ENCODE measurements at places on chromosomes 2 and 18. TPM values are rescaled to one million over a fixed set of nuclear protein-coding genes. Genes with fewer than 3 reads are reported as not detected.

MAP4K3 gene
- total RNA-seq = 10.6 TPM

MOGAT1 gene
- total RNA-seq = not detected

DNA sequence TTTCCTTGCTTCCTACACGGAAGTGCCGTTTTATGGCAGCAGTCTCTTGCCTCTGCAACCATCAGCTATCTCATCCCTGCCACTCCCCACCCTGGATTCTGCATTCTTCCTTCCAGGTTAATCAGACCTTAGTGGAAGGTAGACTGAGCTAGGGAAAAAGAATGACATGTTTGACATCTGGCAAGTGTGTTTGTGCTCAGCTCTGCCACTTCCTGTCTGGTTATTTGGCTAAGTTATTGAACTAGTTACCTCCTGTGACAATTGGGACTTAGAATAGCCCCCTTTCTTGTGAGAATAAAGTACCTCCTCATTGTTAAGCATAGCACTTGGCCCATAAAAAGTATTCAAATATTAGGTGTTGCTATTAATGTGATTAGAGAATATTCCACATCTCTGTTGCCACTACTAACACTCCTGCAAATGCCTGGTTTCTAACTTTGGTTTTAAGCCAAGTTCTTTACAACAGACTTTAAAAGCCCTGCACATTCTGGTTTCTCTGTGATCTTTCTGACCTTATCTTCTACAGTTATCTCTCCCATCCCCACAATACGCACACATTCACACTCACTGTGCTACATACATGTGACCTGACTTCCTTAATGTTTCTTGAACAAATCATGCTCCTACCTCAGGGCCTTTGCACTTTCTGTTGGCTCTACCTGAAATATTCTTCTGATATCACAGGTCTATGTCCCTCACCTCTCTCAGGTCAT lies 10.8 kb upstream of the MAPRE2 start:
- no peaks in the 10 kb centered on the region for H3K36me3 ChIP-seq
- H3K4me1 ChIP-seq = peaks cover 61% of the 10 kb centered on the region
- H3K27me3 ChIP-seq = no peaks in the 10 kb centered on the region
- H3K27ac ChIP-seq = peak overlapping the region; percentile 92
- peak; percentile 34 for DNase-seq
- peak overlapping the region; percentile 70 for H3K4me3 ChIP-seq

GRCh38 chr18:74477771-74478170 lies 18.4 kb upstream of the CNDP2 start:
- H3K4me3 ChIP-seq = no peak overlapping the region
- no peaks in the 10 kb centered on the region for H3K27me3 ChIP-seq
- H3K27ac ChIP-seq = no peak overlapping the region
- no peak for DNase-seq
- no peaks in the 10 kb centered on the region for H3K36me3 ChIP-seq
- H3K4me1 ChIP-seq = no peaks in the 10 kb centered on the region

DNA sequence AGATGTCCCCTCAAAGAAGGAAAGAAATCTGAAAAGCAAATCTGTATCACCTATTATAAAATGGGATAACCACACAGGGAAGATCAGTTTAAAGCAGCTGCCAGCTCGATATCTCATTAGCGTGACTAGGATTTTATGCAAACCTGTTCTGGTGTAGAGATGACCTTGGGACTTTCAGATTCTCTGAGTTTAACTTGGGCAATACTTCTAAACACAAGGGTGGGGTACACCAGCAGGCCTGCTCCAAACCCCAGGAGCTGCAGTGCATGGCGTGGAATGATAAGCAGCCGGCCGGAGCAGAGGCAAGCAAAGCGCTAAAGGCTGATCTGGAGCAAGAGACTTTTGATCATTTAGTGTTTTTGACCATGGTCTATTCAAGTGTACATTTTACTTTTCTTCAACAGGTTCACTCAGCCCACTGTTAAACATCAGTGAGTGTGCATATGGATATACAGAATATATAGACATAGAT lies 4.7 kb downstream of the SERTAD2 start:
- peaks cover 64% of the 10 kb centered on the region for H3K4me1 ChIP-seq
- no peak overlapping the region for H3K4me3 ChIP-seq
- no peak overlapping the region for H3K27ac ChIP-seq
- H3K36me3 ChIP-seq = peaks cover 1% of the 10 kb centered on the region

CNGA3 gene
- not detected for total RNA-seq

- no peaks in the 10 kb centered on the region for H3K36me3 ChIP-seq
- DNase-seq = peak; percentile 56
- H3K27me3 ChIP-seq = no peaks in the 10 kb centered on the region
- H3K4me1 ChIP-seq = peaks cover 80% of the 10 kb centered on the region
Observed at GRCh38 chr2:216350214-216350791, 22.0 kb downstream of the MARCHF4 start.

DNA sequence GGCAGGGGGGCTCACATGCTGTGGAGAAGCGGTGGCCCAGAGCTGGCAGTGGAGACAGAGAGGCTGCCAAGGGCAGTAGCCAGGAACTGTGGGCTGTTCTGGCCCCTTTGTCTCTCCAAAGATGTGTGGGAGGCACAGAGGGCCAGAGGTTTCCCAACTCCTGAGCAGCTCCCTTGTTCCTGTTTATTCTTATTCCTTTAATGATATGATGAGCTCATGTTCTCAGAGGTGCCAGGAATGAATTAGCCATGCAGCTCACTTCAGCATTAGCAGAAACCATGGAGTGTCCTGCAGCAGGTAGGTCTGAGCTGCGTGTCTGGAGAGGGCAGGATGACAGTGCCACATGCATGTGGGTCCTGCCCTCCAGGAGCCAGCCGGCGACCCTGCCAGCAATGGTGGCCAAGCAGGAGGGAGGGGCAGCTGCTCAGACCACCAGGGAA lies 77.9 kb upstream of the FZD7 start:
- H3K27ac ChIP-seq = no peak overlapping the region
- DNase-seq = no peak
- H3K36me3 ChIP-seq = no peaks in the 10 kb centered on the region

TMBIM1 gene
- total RNA-seq = 43.1 TPM

DNA sequence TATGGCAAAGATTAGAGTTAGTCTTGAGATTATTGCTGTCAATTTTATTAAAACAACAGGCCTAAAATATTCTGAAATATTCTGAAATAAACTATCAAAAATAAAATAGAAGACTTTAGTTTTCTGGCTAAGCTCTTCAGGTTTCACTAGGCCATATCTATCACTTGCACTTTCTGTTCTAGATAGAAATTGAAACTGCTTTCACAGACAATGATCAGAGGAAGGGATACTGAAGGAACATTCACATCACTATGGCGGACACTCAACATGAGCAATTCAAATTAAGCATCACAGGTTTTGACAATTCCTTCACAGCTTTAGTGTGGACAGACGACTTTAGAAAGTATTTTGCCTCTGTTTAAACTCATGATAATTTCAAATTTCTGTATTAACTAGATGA lies 586.4 kb upstream of the REG3G start:
- H3K4me3 ChIP-seq = no peak overlapping the region
- no peak for DNase-seq
- no peaks in the 10 kb centered on the region for H3K27me3 ChIP-seq
- no peaks in the 10 kb centered on the region for H3K36me3 ChIP-seq
- H3K27ac ChIP-seq = no peak overlapping the region
- no peaks in the 10 kb centered on the region for H3K4me1 ChIP-seq

- no peaks in the 10 kb centered on the region for H3K27me3 ChIP-seq
- H3K4me1 ChIP-seq = no peaks in the 10 kb centered on the region
- DNase-seq = no peak
- peaks cover 19% of the 10 kb centered on the region for H3K36me3 ChIP-seq
Observed at GRCh38 chr18:49238433-49239042, 221.9 kb downstream of the DYM start.

GRCh38 chr2:70991142-70991541 lies 3.5 kb downstream of the TEX261 start:
- peaks cover 30% of the 10 kb centered on the region for H3K4me1 ChIP-seq
- peaks cover 20% of the 10 kb centered on the region for H3K36me3 ChIP-seq
- no peak for DNase-seq
- H3K4me3 ChIP-seq = no peak overlapping the region

DNA sequence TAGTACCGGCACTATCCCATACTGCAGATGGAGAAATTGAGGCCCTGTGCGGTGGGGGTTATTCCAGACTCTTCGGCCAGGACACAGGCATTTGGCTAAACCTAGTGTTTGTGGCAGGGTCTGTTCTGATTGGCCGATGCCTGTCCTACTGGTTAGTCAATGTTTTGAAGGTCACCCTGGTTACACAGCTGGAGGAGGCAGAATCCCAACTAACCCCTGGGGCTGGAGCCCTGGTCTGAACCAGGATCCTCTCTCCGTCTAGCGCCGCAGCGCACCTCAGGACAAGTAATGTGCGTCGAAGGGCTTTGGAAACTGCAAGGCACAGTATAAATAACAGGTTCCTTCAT lies 19.4 kb downstream of the TEX44 start:
- H3K27ac ChIP-seq = peak overlapping the region; percentile 98
- peaks cover 43% of the 10 kb centered on the region for H3K4me1 ChIP-seq
- H3K36me3 ChIP-seq = no peaks in the 10 kb centered on the region
- H3K4me3 ChIP-seq = peak overlapping the region; percentile 81

DNA sequence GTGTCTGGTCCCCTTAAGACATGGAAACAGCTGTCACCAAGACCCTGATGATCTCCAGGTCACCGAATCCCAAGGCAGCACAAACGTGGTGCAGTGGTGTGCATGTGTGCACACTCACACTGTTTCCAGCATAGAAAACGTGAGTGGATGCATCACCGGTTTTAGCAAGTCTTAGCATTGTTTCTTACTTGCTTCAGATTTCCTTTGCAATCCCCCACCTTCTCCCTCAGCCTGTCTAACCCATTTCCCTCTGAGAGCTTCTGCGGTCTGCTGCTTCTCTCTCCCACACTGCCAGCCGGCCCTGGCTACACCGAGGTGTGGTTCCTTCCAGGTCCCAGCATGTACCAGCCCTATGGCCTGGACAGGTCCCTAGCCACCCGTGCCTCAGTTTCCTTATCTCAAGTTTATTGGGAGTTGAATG lies 343.4 kb upstream of the HS6ST1 start:
- no peak for DNase-seq
- H3K36me3 ChIP-seq = no peaks in the 10 kb centered on the region
- no peaks in the 10 kb centered on the region for H3K4me1 ChIP-seq

GRCh38 chr18:34659579-34660517 lies 50.2 kb upstream of the DTNA start:
- H3K27me3 ChIP-seq = peaks cover 16% of the 10 kb centered on the region
- no peak overlapping the region for H3K4me3 ChIP-seq
- no peaks in the 10 kb centered on the region for H3K4me1 ChIP-seq

ADGRF3 gene
- 2.7 TPM for total RNA-seq

- peak; percentile 59 for DNase-seq
- no peak overlapping the region for H3K27ac ChIP-seq
- H3K4me1 ChIP-seq = peaks cover 57% of the 10 kb centered on the region
- no peaks in the 10 kb centered on the region for H3K36me3 ChIP-seq
Observed at GRCh38 chr2:172098650-172099471, 3.8 kb downstream of the DLX2 start.

- peaks cover 2% of the 10 kb centered on the region for H3K27me3 ChIP-seq
- H3K27ac ChIP-seq = no peak overlapping the region
- no peaks in the 10 kb centered on the region for H3K36me3 ChIP-seq
- H3K4me1 ChIP-seq = no peaks in the 10 kb centered on the region
Observed at GRCh38 chr2:234998404-234999211, 46.8 kb downstream of the SH3BP4 start.

Data from activated naive CD4-positive, alpha-beta T cell treated with anti-CD3 and anti-CD28 coated beads for 36 hours (primary cell).